HuH-7.5 (cell line): ENCODE measurements at places on chromosomes 2 and 18.

- no peak for DNase-seq
These were observed 26.8 kb downstream of the TUBB6 start for GRCh38 chr18:12334863-12335262.

DNA sequence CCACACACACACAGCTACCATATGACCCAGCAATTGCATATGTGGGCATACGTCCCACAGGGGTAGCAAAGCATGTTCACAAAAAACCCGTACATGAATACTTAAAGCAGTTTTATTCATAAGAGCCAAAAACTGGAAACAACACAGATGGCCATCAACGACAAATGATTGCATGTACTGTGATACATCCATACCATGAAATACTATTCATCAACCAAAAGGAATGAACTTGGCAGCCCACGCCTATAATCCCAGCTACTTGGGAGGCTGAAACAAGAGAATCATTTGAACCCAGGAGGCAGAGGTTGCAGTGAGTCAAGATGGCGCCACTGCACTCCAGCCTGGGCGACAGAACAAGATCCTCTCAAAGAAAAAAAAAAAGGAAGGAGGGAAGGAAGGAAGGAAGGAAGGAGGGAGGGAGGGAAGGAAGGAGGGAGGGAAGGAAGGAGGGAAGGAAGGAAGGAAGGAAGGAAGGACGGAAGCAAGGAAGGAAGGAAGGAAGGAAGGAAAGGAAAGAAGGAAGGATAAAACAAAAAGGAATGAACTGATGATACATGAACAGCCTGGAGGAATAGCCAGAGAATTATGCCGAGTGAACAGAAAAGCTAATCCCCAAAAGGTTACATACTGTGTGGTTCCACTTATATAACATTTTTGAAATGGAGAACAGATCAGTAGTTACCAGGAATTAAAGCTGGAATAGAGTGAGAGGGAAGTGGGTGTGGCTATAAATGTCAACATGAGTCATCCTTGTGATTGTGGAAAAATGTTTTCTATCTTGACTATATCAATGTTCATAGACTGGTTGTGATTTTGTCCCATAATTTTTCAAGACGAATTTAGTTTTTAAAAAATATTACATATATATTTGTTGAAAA, 19.6 kb upstream of the YPEL5 start:
- DNase-seq, result no peak

- no peak for DNase-seq
These were observed 192.1 kb upstream of the NCKAP5 start for GRCh38 chr2:133760376-133760775.

- DNase-seq, result no peak
These were observed 141.4 kb downstream of the SMAD7 start for GRCh38 chr18:48809365-48809764.

DNA sequence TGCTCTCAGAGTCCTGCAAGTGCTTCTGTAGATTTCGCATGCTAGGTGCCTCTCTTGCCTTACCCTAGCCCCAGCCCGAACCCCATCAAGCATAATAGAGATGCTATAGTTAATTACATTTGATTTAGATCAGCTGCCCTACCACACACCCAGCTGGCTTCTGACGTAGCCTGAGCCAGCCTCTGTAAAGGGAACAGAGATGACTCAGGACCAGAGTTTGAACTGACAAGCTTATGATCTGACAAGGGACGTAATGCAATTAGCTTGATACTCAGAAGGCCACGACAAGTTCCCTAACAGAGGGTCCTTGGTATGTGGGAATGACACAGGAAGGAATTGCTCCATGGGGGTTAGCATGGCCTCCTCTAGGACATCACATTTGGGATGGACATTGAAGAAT, 126.6 kb downstream of the LRATD1 start:
- DNase-seq, result no peak

- DNase-seq, result no peak
These were observed at the start of gene LBX2 for GRCh38 chr2:74499267-74499939. Gene LBX2 (minus strand): TSS chr2:74499603. CDS start chr2:74499537, 66 bp downstream.

- no peak for DNase-seq
These were observed 2.3 kb upstream of the EXOC6B start for GRCh38 chr2:72827966-72828646.

DNA sequence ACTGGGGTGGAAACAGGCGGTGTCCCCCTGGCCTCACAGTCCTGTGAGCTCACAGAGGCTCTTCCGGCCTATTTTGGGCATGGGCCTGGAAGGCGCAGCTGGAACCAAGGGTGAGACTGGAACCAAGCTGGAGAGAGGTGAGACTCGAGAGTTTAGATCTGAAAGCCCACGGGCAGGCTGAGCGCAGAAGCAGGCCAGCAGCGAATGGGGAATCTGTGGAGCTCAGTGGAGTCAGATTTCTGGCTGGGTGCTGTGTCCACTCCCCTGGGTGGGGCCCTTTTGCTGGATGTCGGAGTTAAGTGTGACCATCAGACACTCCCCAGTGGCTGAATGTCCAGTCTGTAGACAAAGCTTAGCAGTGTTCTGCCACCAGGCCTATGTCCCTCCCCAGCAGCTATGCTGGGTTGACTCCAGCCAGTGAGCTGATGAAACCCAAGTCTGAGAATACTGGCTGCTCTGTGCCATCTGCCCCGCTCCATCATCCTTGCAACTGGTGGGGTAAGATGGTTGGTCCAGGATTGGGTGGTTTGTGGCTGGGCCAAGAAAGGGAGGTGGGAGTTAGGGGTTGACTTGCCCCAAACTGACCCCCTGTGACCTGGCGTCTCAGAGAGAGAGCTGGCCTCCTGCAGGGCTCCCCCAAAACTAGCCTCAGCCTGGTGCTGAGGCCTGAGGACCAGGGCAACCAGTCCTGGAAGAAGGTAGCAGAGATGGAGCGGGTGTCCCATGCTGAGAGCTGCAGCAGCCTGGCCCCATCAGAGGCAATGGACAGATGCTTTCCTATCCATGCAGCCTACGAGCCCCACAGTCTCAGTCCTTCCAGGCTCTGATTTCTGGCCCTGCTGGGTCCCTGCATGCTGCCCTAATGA, 34.4 kb downstream of the CYP26B1 start:
- no peak for DNase-seq

DNA sequence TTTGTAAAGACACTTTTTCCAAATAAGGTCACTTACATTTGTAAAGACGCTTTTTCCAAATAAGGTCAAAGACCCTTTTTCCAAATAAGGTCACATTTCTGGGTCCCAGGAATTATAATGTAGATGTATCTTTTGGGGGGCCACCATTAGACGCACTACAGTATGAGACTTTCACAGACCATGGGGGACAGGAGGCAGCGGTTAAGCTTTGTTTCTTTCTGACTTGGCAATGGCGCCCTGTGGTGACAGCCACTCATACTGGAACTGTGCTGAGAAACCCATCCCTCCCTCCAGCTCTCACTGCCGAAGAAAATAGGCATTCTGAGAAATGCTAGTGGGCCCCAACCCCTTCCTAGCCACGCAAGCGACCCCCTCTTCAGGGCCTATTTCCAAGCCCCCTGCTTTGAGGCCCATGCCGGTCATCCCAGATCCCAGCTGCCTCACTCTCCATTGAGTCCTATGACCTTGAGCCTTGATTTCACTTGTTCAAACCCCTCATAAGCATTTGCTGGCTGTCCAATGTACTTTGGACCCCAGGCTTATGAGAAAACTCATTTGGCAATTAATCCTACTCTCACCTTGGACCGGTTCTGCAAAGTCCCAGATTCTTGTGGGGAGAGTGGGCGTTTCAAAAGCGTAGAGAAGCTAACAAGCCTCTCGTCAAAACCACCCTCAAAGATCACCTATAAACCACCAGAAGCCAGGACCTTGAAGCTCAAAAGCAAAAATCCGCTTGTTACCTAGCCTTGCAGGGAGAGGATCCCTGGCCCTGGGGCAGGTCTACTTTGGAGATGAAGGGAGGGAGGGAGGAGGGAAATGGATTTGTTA, 11.3 kb upstream of the SPATA3 start:
- no peak for DNase-seq

DNA sequence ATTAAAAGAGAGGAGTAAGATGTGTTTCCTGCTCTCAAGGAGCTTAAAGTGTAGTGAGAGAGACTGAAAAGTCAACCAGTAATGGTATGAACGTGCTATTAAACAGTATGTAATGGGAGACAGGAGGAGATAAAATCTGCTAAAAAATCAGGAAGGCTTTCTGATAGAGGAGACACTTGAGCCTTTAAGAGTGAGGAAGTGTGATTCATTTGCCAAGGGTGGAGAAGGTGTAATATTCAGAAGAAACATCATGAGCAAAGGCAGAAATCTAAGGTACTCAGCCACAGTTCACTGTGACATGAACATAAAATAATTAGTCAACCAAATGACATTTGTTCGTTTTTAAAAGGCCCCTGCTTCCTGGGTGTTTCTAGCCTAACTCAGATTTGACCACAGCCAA, 137.8 kb upstream of the SKOR2 start:
- no peak for DNase-seq
